ENCODE measurements at places on chromosomes 4 and X.
A peak's percentile ranks its signal among the peaks of the same experiment; 100 is the strongest.

- DNase-seq, result no peak
These were observed 1411.2 kb downstream of the RAPGEF2 start for GRCh38 chr4:160514126-160514525.

- no peak for DNase-seq
These were observed 1315.1 kb upstream of the PCDH7 start for GRCh38 chr4:29405116-29405515.

GRCh38 chr4:137082061-137082460 is 450.2 kb downstream of the PCDH18 start:
- DNase-seq, result no peak

GRCh38 chr4:16225863-16226815 is at the start of gene TAPT1:
Gene TAPT1, minus strand, starts transcription at chr4:16226471. Its CDS starts 14 bp downstream, at chr4:16226457.
- peak; percentile 92 for DNase-seq

DNA sequence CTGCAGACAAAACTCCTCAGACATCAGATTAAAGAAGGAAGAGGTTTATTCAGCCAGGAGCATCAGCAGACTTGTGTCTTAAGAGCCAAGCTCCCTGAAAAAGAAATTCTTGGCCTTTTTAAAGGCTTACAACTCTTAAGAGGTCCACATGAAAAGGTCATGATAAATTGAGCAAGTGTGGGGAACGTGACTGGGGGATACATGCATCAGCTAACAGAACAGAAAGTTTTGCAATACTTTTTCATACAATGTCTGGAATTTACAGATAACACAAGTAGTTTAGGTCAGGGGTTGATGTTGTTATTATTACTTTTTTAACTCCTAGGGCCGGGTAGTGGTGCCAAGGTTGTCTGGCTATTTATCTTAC is 55.6 kb upstream of the RBMX start:
- DNase-seq, result no peak

GRCh38 chr4:117154251-117154650 is 68.9 kb upstream of the TRAM1L1 start:
- DNase-seq, result no peak

Data from GM13977 (cell line).